ENCODE measurements at places on chromosomes 7 and 10. TPM values are rescaled to one million over a fixed set of nuclear protein-coding genes. Genes with fewer than 3 reads are reported as not detected.

ATP5F1C gene
- 204 TPM for polyA plus RNA-seq

DNA sequence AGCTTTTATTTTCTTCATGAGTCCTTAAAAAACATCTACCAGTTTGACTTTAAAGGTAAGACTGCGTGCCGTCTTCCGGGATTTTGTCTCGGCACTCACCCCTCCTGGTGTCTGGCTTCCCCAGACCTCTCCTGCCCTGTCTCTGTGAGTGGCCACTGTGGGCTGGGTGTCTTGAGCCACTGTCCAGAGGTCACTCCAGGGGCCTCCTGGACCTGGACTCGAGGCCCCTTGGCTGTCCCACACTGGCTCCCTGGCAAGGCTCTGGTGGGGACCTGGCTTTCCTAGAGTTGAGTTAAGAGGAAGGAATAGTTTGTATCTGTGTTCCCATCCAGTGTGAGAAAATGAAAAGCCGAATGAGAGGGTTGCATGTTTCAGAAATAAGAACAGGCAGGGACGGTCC, 95.5 kb downstream of the NKX6-2 start:
- no peak for DNase-seq

DNA sequence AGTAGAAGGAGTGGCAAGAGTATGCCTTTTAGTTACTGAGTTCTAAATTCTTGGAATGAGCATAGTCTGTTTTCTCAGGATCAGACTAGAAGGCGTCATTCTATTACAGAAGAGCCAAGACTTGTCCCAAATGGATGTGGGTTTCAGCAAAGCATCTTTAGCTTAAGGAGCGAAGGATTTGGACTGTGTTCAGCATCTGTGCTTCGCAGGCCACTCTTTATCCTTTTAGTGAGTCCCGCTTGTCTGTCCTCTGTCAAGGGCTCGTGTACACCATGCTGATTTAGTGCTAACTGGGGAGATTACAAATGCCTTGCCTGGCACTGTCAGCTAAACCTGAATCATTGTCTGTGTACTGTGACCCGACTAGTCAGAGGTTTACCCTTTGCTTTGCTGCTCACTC, 465.7 kb downstream of the AUTS2 start:
- no peak for DNase-seq

CELF2 gene
- 21.6 TPM for polyA plus RNA-seq

POP7 gene
- polyA plus RNA-seq = 68.2 TPM

DNA sequence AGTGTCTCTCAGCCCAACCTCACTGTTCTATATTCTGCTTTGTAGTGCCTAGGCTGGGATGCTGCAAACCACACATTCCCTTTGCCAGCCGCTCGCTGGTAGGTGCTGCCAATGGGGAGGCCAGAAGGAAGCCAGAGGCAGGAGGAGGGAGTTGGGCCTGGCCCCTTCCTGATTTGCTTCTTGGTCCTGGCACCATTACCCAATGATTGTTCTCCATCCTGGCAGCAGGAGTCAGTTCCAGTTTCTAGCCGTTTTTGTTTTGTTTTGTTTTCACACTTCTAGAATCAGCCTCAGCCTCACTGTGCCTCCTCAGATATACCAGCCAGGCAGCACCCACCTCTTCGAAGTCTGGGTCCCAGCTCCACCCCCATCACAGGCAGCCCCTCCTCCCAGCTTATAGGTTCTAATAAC, 27.4 kb upstream of the LOXL4 start:
- DNase-seq = no peak

- no peak for DNase-seq
Measured at GRCh38 chr7:95220328-95220727, 104.0 kb downstream of the PON1 start.

DNA sequence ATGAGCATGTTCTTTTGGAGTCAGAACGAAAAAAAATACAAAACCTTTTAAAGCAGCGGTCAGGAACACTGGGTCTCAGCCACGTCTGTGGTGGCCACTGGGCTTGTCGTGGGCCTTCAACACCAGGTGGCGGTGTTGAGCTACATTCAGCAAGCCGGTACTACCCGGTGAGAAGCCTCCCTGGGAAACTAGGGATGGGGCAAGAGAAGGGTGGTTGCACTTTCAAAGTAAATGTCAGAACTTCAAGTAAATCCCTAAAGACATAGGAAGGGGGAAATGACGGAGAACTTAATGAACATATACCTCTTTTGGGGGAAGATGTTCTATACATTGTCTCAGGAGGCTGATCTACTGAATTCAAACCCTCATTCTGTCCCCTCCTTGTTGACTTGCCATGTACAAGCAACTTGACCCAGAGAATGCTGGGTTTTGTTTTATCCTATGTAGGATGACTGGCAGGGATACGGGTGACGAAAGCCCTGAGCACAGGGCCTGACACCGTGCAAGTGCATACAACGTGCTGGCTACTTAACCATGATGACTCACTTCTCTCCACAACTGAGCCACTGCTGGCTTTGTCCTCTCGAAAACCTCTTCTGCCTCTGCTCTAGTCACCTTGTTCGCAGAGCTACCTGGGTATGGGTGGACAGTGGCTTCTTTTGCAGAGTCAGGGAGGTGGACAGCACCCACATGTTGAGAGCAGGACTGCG, 49.0 kb upstream of the BAMBI start:
- peak; percentile 69 for DNase-seq

DNA sequence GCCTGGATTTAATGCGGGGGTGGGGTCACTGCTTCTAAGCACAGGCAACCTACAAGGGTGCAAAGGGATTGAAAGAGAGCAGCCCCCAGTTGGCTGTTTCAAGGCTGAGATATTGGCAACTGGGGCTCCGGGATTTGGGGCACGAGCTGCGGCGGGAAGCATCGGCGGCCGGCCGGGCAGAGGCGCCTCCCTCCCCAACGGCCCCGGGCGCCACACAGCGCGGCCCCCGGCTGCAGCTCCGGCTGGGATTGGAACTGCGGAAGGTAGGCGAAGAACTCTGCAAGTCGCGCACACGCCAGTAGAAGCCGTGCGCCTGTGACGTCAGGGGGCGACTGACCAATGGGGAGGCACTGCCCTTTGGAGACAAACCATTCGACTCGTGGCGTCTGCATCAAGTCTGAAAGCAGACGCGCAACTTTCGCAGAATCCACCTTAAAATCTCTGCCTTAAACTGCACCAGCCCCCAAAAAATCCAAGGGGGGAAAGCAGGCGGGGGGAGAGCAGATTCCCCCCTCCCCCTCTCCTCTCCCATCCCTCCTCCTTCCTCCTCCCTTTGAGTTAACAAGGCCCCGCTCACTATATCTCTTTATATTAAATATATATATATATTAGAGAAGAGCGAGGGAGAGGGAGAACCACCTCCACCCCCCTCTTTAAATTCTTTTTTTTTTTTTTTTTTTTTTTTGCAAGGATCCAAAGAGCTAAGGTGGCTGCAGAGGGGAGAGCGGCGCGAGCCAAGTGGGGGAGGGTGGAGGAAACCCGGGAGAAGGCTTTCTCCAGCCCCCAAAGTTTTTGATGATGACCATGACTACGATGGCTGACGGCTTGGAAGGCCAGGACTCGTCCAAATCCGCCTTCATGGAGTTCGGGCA, at the start of gene DLX6:
Gene DLX6 (plus strand): TSS at position 371 of the 872 bp plus-strand sequence. CDS start 425 bp downstream, at position 796.
- no peak for DNase-seq

BTBD16 gene
- 0.04 TPM for polyA plus RNA-seq

DNA sequence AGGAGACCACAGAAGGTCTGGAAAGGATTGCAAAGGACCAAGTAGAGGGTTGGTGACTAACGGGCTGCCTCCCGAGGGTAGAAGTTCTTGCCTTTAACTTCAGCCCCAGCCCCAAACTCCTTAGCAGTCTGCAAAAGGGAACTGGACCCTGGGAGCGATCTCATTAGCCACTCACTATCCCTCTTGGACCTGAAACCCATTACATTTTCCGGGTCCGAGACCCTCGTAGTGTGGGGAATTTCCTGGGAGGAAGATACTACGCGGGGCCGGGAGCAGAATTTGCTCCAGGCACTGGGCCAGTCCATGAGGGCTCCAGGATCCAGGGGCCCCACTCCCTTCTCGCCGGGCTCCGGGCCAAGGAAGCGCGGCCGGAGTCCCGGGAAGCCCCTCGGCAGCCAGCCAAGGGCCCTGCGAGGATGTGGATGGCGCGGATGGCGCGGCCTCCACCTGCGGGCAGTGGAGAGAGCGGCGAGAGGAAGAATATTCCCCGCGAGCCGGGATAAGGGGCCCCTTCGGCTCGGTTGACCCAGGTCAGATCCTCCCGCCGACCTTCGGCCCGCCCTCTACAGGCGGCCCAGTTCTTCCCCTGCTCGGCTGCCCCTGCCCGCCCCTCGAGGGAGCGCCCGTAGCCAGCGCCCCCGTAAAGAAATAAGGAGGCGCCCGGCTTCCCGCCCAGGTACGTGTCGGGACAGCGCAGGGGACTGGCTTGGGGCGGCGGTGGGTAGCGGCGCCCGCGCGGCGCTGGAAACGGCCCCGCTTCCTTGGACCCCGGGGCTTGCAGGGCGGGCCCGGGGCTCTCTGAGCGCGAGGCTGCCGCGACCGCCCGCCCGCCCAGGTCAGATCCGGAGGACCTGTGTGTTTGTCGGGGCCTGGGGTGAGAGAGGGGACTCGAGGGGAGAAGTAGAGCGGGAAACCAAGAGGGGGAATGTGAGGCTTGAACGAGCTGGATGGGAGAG, at the start of gene MYO3A:
Gene MYO3A (plus strand): TSS at position 577 of the 956 bp plus-strand sequence. CDS start 17,882 bp downstream, outside the sequence.
- DNase-seq = no peak

ZNF736 gene
- polyA plus RNA-seq = 1.2 TPM
